ENCODE measurements at places on chromosomes 5 and 9.
A peak's percentile ranks its signal among the peaks of the same experiment; 100 is the strongest.

DNA sequence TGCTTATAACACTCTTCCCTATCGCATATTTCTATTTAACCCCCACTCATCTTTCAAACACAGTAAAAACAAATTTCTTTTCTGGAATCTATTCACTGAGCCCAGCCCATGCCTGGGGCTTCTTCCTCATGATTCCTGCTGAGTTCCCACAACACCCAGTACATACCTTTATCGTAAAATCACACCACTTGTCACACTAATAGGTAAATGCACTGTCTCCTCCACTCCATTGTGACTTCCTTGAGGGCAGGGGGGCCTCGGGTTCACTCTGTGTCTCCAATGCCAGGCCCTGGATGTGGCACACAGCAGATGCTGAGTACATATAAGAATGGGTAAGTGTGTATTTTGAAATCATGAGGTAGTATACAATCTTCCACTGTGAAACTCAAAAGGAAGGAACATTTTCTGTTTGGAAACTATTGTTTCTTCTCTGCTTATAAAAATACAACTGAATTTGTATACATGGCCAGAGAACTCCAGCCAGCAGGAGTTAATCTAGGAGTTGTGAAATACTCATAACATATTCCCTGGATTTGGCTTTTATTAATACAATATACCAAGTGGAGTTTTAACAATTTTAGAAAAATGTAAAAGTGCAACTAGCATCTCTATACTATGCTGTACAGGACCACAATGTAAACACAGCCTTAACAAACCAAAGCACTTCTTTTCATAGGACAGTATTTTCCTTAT lies 7.2 kb downstream of the PLK2 start:
- peak; percentile 55 for DNase-seq

DNA sequence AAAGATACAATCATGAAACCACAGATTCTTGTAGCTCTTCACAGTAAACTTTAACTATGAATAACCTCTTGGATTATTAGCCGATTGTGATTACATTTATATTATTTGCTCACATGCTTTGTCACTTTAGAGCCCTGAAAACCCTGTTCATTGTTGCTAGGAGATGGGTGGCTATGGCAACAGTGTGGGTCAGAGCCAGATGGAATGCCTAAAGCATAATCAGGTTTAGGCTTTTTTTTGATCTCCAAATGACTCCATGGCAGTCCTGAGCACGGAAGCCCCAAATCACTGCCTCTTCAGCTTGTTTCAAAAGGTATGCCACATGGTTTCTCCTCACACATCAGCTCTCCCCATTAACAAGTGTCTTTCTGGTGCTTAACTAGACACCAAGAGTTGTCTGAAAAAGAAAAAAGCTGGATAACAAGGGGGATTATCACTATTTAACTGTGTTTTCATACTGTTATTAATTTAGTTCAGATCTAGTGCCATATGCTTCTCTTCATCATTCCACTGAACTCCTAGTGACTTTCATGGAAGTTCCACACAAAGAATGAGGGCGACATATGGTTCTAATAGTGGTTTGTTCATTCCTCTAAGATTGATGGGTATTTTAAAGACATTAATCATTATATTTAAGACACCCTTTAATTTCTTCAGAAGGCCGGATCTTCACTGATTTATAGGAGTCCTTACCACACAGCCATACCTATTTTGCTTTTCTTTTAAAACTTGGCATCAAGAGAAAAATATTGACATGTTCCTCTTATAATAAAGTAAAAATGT lies 88.8 kb upstream of the PAM start:
- peak; percentile 12 for DNase-seq

DNA sequence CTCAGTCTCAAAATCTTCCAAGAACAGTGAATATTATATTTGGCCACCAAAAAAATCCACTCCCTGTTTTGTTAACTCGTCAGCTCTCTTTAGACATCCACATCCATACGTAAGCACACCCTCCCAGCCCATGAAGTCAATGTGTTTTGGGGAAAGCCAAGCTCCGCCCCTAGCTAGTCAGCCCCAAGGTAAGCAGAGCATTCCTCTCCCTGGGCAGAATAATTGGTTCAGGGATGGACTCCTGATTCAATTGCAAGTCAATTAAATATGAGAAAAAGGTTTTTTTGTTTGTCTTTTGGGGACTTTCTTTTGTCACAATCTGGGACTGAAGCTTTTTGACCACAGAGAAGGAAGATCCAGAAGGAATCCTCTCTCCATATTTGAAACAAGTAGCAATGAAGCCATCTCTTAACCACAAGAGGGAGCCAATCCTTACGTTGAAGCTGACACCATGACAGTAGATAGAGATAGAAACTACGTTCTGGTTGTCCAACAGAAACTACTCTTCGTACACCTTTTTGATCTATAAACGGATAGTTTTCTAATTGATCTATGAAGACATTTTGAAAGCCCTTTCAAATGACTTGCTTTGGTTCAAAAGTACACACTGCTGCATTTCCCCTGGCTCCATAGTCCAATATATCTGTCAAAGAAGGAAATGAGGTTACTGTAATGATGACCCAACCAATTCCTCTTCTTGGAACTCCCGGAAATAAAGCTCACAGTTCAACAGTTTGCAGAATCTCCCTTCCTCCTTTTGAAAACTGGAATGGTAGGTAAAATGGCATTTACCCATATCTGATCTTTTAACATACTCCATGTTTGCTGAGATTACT lies 166.4 kb downstream of the TLE1 start:
- DNase-seq, result peak; percentile 83

GRCh38 chr5:34891981-34892380 lies 23.3 kb downstream of the RAD1 start:
- DNase-seq, result peak; percentile 79

DNA sequence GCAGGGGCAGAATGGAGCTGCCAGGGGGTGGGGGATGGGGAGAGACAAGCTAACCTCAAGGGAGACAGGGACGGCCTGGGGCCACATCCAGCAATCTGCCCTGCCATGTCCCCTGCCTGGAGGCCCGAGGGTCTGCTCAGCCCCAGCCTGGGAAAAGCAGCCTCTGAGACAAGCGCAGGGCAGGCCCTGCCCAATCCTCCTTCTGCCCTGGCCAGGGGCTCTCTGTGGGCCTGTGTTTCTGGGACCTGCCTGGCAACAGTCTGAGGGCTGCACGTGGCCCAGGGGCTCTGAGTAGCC lies 13.9 kb upstream of the QSOX2 start:
- DNase-seq, result no peak

GRCh38 chr5:171157775-171158174 lies 151.3 kb upstream of the TLX3 start:
- no peak for DNase-seq

DNA sequence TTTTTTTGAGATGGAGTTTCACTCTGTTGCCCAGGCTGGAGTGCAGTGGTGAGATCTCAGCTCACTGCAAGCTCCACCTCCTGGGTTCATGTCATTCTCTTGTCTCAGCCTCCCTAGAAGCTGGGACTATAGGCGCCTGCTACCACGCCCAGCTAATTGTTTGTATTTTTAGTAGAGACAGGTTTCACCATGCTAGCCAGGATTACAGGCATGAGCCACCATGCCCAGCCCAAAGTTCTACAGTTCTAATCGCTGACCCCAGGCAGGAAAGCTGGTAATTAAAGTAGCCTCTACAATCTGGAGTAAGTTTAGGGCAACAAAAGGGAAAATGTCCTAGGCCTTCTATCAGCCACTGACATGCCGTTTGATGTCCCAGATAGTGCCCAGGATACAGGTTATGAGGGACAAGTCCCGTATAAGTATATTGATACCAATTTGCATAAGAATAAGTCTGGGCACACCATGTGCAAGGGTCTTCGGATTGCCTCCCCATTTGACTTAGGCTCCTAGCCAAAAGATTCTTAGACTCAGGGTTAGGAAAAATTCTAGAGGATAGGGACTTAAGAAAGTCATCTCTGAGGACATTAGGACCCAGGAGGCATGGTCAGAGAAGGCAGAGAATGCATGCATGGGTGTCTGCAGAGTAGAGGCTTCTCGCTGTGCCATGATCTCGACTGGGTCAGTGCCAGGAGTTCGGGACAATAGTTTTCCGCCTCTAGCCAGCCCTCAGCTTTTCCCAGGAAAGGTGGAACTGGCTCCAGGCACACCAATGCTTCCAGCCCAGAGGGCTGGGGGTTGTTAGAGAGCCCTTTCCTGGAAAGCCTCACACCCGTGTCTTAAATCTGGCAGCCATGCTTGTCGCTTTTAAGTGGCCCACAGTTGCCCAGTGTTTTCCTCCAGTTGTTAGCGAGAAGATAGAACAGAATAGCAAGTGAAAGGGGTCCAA lies 1111.1 kb downstream of the TAF11L14 start:
- DNase-seq, result no peak

GRCh38 chr5:177085985-177086653 lies 596 bp upstream of the FGFR4 start:
- DNase-seq, result no peak

GRCh38 chr9:73402081-73403028 lies 250.7 kb downstream of the ANXA1 start:
- no peak for DNase-seq

DNA sequence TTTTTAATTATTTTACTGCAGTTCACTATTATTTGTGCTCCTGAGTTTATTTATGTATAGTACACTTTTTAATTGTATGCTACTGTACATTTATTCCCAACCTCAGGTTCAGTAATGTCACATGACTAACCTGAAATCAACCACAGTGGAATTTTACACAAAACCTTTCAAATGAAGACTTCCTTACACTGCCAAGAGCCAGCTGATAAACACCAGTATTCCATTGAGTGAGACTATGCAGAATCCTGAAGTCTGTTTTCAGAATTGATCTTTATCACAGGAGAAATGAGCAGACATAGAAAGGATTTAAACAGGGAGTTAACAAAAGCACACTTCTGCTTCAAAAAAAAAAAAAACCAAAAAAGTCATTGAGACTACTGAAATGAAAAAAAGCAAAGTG lies 219.5 kb downstream of the PRR16 start:
- peak; percentile 35 for DNase-seq

DNA sequence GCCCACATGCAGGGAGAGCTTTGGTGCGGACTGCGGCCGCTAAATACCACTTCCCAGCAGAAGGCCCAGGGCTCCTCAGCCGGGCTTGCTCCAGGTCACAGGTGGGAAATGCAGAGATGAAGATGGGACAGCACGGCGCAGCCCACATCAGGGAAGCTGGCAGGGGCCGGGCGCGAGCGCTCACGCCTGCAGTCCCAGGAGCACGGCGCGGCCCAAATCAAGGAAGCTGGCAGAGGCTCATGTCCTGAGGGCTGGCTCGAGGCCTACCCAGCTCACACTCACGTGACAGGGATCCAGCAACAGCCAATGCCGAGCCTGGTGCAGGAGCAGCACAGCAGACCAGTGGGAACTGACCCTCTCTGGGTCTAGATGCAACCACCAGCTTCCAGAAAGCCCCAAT lies 16.3 kb downstream of the LPCAT1 start:
- DNase-seq, result no peak

- DNase-seq, result peak; percentile 79
Measured at GRCh38 chr9:115998666-115999065, 154.9 kb upstream of the PAPPA start.
